ENCODE measurements at places on chromosomes 7 and 10.

DNA sequence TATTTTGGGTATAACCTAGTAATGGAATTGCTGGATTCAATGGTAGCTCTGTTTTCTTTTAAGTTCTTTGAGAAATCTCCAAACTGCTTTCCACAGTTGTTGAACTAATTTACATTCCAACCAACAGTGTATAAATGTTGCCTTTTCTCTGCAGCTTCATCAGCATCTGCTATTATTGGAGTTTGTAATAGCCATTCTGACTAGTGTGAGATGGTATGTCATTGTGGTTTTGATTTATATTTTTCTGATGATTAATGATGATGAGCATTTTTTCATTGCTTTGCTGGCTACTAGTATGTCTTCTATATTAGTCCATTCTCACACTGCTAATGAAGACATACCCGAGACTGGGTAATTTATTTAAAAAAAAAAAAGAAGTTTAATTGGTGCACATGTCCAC, 248.6 kb upstream of the MAGI2 start:
- DNase-seq: no peak

- no peak for DNase-seq
These were observed 76.4 kb downstream of the MAP3K8 start for GRCh38 chr10:30510184-30510931.

GRCh38 chr10:11472158-11472753, 139.2 kb downstream of the USP6NL start:
- peak; percentile 17 for DNase-seq

DNA sequence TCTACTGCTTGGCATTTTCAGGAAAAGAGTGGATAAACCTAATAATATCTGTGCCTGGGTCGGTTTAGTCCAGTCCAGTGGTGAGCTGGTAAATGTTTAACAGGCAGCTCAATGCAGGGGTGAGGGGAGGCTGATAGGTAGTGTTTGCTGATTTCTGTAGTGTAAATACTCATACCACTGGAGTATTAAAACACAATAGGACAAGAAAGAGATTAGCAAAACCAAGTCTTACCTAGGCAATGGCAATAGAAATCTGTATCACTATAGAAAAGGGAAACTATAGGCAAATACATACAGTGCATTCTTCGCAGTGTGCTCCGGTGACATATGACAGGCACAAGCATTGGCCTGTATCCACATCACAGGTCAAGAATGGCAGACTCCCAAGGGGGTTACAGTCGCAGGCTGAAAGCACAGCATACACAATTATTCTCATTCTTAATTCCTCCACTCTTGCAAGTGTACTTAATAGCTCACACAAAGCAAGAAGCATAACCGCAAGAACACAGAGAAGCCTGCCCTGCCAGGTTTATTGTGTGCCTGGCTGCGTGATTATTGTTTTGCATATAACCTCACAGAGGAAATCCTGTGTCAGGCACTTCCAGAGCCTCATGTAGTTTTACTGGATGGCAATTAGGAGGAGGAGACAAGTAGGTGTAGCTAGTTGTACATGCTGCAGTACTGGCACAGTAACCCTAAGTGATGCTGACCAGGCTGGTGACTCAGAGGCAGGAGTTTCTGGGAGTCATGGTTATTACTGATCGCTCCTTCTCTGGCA, 35.0 kb downstream of the LAMB4 start:
- DNase-seq: no peak

GRCh38 chr10:112959207-112959838, 9.3 kb downstream of the TCF7L2 start:
- no peak for DNase-seq

GRCh38 chr10:73774637-73775036, 7.2 kb upstream of the CHCHD1 start:
- no peak for DNase-seq

- DNase-seq: no peak
These were observed 235.2 kb downstream of the DPP6 start for GRCh38 chr7:154287356-154287755.

DNA sequence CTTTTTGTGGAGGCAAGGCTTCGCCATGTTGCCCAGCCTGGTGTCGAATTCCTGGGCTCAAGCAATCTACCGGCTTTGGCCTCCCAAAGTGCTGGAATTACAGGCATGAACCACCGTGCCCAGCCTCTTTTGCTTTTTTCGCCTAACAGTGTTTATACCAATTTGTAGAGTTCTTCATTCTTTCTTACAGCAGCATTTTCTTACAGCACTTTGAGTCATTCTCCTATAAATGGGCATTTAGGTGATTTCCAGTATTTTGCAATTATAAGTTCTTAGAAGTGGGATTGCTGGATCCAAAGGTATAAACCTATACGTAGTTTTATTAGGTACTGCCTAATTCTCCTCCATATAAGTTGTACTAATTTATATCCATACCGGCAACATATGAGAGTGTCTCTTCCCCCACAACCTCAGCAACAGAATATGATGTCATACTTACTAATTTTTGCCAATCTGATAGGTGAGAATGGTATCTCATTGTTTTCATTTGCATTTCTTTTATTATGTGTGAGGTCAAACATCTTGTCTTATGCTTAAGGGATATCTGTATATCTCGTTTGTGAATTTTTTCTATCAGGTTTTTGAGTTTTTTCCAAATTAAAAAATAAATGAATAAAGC, 39.1 kb downstream of the SUFU start:
- DNase-seq: no peak

GRCh38 chr7:22154143-22154529, 202.8 kb downstream of the RAPGEF5 start:
- no peak for DNase-seq

DNA sequence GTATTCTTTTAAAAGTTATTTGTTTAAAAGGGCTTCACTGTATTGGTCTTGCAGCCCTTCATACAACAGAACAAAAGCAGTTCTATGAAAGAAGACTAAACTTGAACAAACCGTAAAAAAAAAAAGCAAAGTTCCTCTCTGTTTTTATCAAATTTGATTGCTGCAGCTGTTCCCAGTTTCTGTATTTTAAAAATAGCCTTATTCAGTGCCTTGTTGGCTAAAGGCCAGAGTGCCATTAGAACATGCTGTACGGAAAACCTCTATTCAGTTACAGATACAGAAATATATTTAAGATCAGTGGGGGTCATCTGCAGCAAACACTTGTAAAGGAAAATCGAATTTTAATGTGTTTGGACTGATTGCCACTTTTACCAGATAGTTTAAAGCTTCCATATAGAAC, 207.8 kb upstream of the ETV1 start:
- DNase-seq: no peak

- no peak for DNase-seq
These were observed 12.8 kb upstream of the FFAR4 start for GRCh38 chr10:93553482-93554315.

DNA sequence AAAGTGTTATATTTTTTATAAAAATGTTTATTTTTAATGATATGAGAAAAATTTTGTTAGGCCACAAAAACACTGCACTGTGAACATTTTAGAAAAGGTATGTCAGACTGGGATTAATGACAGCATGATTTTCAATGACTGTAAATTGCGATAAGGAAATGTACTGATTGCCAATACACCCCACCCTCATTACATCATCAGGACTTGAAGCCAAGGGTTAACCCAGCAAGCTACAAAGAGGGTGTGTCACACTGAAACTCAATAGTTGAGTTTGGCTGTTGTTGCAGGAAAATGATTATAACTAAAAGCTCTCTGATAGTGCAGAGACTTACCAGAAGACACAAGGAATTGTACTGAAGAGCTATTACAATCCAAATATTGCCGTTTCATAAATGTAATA, 64.8 kb upstream of the CAPZA2 start:
- no peak for DNase-seq

- DNase-seq: no peak
These were observed 1.3 kb downstream of the CYTH3 start for GRCh38 chr7:6271060-6271658.

DNA sequence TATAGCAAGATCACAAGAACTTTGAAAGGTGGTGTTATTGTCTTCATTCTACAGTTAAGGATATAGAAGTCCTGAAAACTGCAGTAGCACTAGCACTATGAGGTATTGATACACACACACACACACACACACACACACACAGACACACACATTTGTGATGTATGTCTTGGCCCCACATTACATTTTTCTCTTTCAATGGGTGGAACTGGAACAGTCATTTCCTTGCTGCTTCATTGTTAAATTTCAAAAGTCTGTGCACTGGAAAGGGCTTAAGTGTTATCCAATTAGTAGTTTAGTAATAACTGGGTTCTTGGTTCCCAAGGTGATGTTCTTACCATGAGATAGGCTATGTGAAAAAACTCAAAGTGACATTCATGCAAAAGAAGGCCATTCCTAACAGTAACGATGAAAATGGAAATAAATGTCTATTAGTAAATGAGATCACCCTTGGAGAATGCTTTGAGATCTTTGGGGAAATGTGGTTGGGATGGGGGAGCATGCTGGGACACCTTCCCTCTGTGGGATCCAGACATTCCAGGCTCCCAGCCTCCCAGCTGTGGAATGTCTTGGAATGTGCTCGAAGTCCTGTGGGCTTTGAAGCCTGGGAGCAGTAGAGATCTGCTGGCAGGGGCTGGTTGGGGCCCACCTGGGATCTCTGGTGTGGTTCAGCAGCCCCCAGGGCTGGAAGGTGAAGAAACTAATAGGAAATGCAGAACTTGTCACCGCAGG, 37.4 kb upstream of the CALD1 start:
- DNase-seq: no peak

GRCh38 chr10:100962351-100963080, 6.8 kb upstream of the SEMA4G start:
- no peak for DNase-seq

DNA sequence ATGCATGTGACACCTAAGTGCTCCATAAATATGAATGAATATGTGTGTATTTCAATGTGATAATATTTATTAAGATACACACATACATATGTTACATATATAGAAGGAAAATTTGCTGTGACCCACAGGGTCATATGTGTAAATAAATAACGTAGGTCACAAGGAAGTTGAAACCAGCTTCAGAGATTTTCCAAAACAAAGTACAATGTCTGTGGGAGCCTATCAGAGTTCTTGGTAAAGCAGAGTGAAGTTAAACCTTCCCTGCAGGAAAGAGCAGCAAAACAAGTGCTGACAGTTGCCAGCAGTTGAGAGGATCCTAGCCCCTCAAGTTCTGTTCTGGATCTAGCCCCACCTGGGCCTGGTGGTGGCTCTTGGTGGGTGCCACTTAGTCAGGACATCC, 91.2 kb downstream of the CCNY start:
- no peak for DNase-seq

DNA sequence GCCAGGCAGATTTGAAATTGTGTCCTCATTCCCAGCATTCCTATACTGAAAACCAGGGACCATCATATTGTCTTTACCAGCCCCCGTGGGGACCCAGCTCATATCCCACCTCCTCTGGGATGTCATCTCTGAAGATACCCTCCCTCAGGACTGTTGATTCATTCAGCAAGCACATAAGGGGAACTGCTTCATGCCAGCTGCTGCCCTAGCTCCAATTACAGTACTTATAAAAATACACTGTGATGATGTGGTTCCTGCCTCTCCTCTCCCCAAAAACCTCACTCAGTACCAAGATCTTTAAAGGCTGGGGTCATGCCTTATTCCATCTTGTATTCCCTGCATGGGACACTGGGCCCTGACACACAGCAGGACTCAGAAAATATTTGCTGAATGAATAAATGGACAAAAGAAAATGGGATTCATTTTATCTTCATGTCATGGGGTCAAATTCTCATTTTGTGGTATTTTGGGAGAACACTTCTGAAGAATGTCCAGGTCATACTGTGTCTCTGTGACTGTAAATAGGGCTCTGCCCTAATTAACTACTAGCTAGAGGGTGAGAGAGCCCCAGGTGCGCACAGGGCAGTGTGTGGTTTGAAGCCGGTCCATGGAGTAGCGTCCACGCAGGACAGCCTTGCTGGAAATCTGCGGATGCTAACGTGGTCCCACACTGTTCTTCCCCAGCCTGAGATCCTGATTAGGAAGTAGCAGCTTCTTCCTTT, 29.0 kb upstream of the DAGLB start:
- no peak for DNase-seq

DNA sequence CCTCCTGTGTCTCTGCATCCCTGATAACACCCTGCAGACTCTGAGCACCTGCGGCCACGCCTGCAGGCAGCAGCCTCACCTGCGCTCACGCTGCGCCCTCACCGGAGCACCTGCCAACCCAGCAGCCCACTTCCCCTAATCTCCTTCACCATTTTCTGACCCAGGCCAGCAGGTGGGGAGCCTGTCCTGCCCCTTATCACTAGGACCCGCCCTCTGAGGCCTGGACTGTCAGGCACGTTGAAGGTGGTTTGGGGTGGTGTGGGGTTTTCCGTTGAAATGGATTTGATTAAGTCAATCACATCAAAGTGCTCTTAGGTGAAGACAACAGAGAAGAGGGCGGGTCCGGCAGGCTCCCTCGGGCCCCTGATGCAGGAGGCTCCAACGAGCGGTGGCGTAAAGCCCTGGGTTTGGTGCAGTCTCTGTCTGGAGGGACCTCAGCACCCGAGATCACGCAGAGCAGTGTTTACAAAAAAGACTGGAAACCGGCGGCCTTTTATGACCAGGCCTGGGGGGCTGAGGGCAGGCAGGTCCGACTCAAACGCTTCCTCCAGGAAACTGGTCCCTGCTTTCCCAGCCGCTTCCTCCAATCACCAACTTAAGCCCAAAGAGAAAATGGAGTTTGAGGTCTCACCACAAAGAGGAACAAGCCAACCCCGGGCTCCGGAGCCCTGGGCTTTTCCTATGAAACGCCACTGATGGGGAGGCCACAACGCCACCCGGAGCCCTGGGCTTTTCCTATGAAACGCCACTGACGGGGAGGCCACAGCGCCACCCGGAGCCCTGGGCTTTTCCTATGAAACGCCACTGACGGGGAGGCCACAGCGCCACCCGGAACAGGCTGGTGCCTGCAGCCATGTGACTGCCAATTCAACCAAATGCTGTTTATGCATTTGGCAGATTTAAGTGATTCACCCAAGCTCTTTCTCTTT, 45.5 kb downstream of the DPYSL4 start:
- DNase-seq: no peak

- DNase-seq: no peak
These were observed 11.3 kb downstream of the GPRIN2 start for GRCh38 chr10:46544989-46545791.

DNA sequence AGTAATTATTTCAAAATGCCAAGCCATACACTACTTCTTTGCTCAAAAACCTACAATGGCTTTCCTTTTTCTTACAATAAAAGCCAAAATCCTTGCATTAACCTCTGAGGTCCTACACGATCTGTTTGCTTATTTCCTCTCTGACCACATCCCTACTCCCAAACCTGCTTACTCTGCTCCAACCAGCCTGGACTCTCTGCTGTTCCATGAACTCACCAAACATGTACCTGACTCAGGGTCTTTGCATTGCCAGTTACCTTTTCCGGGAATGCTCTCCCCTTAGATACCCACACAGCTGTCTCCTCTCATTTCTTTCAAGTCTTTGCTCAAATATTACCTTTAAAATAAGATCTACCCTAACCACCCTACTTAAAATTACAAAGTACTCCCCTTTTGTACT, 2.3 kb downstream of the ABCB4 start:
- no peak for DNase-seq

DNA sequence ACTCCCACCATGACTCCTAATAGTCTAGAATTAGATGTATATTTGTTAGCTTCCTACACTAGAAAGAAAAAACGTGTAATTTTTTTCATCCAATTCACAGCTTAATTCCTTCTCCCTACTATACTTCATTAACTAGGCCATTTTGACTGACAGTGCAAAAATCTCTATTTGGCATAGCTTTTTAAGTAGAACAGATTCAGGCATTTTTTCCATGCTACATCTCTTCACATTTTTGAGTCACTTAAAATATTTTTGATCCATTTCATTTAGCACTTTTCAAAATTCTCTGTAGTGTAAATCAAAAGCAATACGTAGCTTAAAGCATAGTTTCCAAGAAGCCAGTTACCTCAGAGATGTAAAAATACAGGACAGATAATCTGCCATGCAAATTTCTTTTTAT, 391.1 kb upstream of the NPVF start:
- DNase-seq: no peak
